ENCODE measurements at places on chromosomes 16 and 17. TPM values are rescaled to one million over a fixed set of nuclear protein-coding genes. Genes with fewer than 3 reads are reported as not detected.

GRCh38 chr17:63498626-63499195 is 21.9 kb downstream of the ACE start:
- DNase-seq, result no peak

DNA sequence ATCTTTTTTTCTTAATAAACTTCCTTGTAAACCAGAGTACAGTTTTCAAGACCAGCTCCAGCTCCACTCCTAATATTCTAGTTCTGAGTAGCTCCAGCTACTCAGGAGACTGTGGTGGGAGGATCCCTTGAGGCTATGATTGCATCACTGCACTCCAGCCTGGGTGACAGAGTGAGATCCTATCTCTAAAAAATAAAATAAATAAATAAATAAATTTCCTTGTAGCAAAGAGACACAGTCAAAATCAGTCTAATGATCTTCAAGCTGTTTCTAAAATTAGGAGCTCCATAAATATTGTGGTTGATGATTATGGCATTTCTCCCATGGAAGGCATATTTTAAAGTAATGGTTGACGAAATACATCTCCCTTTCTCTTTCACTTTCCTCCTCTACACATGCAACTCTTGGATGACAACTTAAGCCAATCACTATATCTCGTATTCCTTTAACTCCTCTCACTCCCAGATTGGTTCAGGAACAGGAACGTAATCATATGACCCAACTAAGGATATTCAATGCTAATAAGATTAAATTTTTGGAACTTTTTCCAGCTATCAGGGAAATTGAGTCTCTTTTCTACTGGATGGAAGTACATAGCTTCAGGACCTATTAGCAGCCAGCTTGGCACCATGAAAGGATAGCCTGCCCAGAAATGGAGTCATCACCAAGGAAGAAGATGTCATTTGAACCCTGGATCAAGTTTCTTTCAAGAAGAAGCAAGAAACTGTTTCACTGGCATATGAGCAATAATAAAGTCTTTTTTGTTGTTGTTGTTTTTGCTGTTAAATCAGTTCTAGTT is 42.1 kb upstream of the TAOK1 start:
- DNase-seq, result no peak

GRCh38 chr17:4215882-4216570 is 47.8 kb downstream of the ANKFY1 start:
- DNase-seq, result no peak

- DNase-seq, result no peak
These were observed 4.9 kb downstream of the FMNL1 start for GRCh38 chr17:45226576-45226975.

DNA sequence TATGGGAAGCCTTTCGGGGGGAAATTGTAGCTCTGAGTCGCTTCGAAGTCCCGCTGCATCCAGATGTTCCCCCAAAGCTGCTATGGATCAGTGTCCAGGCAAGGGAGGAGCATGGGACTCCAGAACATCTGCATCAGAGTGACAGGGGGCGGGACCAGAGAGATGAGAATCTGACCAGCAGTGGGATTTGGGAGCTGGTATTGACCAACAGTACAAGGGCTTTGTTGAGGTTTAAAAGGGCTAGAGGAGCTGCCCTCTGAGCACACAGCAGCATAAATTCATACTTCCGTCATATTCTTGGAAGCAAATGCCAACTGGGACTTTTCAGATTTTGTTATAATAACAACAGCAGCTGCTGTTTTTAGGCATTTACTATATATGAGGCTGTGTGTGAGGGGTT is 10.6 kb downstream of the RBFOX1 start:
- DNase-seq, result no peak

Gene C16orf90
- not detected for polyA plus RNA-seq

Gene SCNN1B
- 0.13 TPM for polyA plus RNA-seq

Gene CRHR1
- polyA plus RNA-seq, result 0.24 TPM
